Activated CD8-positive, alpha-beta memory T cell treated with anti-CD3 and anti-CD28 coated beads for 4 hours (primary cell): ENCODE measurements at places on chromosomes 5 and 9.

GRCh38 chr5:148297731-148298130 is 14.5 kb upstream of the SPINK7 start:
- no peak for DNase-seq

DNA sequence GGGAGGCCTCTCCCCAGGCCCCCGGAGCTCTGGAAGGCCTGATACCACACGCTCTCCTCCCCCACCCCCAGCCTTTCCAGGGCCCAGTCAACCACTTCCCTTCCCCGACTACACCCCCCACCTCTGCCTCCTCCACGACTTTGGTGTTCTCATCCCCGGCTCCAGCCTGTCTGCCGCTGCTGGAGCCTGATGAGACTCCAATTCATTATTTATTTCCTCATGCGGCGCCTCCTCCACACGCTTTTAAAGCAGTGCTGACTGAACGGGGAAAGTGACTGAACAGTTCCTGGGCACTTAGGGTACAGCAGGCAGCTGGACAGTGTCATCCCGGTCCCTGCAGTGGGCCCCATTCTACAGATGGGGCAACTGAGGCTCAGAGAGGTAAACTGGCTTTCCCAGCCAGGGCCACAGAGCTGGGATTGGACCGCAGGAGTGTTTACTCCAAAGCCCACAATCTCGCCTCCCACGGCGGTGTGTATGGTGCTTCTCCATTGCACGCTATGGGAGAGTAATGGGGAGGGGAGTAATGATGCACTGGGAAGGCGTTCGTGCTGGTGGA is 15.9 kb upstream of the RPL26L1 start:
- DNase-seq: no peak

DNA sequence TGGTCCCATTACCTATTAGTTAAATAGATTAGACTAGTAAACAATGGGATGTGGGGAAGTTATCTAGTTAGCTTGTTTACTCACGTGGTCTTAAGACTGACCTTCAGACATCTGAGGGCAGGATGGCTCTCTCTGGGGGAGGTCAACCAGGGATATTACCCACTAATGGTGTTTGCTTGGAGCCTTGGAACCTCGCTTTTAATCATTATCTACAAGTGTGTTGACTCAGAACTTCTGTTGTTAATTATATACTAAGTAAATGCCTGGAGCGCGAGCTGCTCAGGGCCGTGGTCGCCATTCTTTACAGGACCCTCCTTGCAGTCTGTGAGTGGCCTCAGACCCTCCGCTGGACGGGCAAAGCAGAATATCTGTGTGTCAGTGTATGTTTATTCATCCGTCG is 48.5 kb upstream of the ZNF354A start:
- DNase-seq: no peak

DNA sequence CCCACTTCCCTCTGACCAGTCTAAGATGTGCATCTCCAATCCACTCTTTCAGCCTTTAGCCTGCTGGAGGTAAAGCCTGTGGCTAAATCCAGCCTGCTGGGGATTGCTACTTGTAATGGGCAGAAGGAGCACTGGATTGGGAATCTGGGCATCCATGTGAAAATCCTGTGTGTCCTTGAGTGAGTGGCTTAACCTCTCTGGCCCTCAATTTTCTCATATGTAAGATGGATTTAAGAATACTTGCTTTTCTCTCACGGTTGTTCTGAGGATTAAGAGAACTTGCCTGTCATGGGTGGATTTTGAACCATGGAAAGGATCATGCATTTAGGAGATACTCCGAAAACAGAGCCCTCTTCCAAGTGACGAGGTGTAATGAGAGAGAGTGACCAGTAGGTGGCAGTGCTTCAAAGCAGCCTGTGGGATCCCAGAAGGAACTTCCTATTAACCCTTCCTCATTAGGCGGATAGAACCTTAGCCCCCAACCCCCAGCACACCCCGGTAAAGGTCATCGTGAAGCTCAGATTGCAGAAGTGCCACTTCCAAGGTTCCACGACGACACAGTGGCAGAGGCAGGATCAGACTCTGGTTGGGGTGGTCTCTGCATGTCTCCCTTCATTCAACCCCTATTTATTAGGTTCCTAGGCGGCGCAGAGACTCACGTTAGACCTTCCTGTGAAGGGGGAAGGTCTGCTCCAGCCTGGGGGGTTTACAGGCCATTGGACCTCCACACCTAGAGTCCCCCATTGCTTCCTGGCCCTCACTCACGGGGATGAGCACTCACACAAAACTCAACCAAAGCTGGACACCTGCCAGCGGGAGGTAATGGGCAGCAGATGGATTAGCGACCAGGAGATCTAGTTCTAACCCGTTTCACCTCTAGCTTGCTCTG is 68.7 kb upstream of the ZNF618 start:
- no peak for DNase-seq

GRCh38 chr5:65012301-65012892 is 243.7 kb downstream of the CWC27 start:
- DNase-seq: no peak

DNA sequence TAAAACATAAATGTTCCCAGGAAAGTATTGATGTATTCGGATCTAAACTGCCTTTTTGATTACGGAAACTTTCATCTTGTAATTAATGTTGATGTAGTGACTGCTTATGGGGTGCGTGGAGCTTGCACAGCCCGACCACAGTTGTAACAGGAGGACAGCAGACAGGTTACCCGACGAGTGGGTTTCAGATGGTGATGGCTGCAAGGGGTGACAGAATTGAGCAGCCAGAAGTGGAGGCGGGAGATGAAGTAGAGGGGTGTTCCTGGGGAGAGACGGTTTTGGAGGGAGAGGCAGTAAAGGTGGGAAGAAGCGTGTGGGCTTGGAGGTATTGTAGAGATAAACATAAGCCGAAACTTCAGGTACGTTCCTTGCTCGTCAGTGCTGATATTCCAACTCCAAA is 5.8 kb downstream of the CEP72 start:
- no peak for DNase-seq

DNA sequence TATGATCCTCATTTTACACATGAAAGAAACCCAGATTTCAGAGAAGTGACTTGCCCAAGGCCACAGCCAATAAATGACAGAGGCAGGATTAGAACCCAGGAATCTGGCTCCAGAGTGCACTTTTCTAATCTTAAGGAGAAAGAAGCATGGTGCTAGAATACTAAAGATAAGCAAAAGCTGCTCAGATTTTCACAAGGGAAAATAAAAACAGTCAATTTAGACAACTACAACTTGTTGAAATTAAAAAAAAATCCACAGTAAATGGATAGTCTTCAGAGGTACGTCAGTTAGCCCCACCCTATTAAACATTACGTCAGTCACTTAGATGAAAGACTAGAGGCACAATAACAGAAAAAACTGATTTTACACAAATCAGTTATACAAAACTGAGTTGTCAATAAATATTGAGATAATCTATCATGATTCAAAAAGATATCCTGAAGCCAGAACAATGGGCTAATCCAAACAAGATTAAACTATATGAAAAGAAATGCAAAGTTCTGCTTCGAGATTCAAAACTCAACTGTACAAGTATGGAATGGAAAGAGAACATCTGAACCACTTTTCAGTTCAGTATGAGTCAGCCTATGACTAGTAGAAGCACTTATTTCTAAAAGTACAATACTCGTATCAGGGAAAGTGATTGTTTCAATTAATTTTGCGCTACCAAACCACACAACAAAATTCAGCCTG is 9.3 kb downstream of the TMEM245 start:
- DNase-seq: no peak
